Activated T-cell treated with anti-CD3 and anti-CD28 coated beads for 24 hours (primary cell): ENCODE measurements at places on chromosomes 7 and 10.

GRCh38 chr7:97697396-97697795 is 34.5 kb upstream of the TAC1 start:
- no peak for DNase-seq

- DNase-seq, result no peak
Measured at GRCh38 chr10:1290071-1290471, 233.9 kb downstream of the WDR37 start.

GRCh38 chr7:95295397-95295796 is 28.9 kb downstream of the PON1 start:
- DNase-seq, result no peak

DNA sequence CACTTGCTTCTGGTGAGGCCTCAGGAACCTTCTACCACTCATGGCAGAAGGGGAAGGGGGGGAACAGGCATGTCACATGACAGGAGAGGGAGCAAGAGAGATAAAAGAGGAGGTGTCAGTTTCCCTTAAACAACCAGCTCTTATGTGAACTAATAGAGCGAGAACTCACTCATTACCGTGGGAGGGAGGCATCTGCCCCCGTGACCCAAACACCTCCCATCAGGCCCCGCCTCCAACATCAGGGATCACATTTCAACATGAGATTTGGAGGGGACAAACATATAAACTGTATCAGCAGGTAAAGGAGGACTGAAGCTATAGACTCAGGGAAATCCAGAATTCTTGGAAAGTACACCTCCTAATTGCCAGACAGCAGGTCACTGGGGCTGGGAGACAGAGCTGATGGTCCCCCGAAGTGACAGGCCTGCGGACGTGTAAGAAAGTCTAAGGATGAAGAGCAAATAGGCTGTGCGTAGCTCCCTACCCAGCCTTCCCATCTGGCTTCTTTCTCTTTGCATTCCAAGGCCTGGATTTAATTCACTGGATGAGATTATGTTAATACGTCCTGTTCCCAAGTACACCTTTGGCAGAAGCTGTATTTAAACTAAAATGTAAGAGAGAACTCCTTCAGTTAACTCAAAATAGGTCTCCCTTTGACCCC is 186.7 kb upstream of the LYZL2 start:
- no peak for DNase-seq

- no peak for DNase-seq
Measured at GRCh38 chr7:26162431-26162830, 10.4 kb downstream of the NFE2L3 start.

- DNase-seq, result no peak
Measured at GRCh38 chr10:34862892-34863291, 47.8 kb upstream of the PARD3 start.

DNA sequence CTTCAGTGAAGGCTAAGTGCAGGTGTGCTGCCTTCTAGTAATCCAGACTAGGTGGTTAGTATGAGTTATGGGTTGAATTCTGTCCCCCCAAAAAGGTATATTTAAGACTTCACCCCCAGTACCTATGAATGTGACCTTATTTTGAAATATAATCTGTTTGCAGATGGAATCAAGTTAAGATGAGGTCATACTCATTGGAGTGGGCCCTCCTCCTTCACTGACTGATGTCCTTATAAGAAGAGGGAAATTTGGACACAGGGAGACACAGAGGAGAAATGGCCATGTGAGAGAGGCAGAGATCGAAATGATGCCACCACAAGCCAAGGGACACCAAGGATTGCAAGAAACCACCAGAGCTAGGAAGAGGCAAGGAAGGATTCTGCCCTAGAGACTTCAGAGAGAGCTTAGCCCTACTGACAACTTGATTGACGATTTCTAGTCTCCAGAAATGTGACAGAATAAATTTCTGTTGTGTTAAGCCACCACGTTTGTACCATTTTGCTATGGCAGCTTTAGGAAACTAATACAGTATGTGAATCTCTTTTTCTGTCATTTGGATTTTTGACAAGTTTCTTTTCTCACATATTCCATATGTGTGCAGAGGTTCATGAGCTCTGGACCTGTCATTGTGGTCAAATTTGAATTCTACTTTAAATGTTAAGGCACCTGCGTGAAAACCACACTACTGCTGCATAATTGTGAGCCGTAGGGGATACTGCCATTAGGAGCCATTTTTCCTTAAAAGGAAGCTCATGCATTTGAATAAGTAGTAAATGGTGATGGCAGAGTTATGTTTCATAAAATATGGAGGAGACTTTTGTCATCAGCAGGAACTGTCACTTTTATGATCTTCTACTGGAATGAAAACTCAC is 2.6 kb upstream of the RPA3 start:
- no peak for DNase-seq

DNA sequence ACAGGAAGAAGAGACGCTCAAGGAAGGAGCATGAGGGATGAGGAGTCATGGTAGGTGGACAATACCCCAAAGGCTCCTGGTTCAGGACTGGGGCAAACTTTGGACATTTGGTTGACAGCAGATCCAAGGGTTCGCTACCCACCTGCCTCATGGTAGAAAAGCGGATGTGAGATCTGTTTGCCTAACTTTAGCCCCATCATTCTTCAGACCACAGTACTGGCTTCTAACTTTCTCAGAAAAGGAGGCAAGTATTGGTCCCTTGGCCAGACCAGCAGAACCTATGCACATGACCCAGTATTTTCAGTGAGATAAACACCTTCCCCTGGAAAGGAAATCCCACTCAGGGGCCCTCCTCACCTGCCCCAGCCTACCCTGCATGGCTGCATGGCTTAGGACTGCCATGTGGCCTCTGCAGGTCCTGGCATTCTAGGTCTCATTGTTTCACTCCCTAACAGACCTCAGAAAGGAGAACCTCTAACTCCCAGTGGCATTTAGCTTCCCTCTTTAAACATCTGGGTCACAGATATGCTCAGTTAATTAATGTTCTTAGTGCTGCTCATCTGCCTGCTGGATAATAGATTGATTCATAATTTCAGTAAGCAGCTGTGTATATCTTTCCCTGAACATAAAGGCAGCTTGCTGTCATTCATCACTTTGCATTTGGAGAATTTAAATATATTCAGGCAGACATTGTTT is 574.1 kb downstream of the GALNT17 start:
- no peak for DNase-seq

DNA sequence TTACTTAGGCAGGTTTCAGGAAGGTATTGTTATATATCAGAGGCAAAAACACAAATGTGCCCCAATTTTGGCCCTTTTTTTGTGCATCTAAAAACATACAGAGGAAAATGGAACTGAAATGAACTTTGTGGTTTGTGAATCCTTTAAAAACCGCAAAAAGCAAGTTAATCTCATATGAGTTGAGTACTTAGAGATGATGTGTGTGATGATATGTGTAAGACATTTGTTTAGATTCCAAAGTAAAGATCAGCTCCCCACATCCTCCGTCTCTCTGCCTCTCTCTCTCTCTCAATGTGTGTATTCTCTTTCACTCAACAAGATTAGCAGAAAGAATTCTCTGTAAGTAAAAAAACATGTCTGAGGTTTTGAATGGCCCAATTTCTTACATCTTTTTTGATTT is 201.9 kb downstream of the MALRD1 start:
- no peak for DNase-seq

- DNase-seq, result no peak
Measured at GRCh38 chr7:307970-308369, 18.0 kb downstream of the FOXL3 start.
